ENCODE measurements at places on chromosomes 6 and 20.

GRCh38 chr6:83192456-83192855 lies 609 bp downstream of the PGM3 start:
- no peak for DNase-seq

DNA sequence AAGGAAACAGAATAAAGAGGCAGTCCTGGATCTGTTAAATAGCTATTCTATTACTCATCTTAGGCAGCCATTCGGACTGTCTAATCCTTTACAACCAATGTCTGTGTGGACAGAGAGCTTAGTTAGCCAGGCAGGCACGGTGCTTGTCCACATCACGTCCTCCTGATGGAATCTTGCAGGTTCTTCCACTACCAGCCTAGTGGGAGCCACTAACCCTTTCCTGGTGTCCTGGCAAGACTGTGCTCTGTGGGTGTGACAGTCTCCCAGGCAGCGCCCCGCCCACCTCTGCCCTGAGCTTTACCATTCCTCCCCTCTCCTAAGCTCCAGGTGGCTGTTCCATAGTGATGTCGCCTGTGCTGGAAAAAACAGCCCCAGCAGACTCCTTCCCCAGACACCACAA lies 78.3 kb upstream of the CLDN20 start:
- no peak for DNase-seq

DNA sequence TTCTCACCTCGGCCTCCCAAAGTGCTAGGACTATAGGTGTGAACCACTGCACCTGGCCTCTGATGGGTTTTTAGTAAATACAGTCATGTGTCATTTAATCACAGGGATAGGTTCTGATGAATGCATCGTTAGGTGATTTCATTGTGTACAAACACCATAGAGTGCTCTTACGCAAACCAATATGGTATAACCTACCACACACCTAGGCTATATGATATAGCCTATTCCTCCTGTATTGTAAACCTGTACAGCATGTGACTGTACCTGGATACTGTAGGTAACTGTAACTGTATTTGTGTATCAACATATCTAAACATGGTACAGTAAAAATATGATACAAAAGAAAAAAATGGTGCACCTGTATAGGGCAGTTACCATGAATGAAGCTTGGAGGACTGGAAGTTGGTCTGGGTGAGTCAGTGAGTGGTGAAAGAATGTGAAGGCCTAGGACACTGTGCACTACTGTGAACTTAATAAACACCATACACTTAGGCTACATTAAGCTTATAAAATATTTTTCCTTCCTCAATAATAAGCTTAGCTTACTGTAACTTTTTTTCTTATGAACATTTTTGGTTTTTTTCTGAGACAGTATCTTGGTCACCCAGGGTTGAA lies 10.0 kb downstream of the BICRAL start:
- no peak for DNase-seq

GRCh38 chr6:123803504-123804013 lies at the start of gene NKAIN2:
Gene NKAIN2 (plus strand): TSS chr6:123803865.
- no peak for DNase-seq

GRCh38 chr6:143839196-143839595 lies 3.9 kb upstream of the LTV1 start:
- DNase-seq, result no peak

- no peak for DNase-seq
Measured at GRCh38 chr6:21504790-21505189, 88.8 kb upstream of the SOX4 start.
